ENCODE measurements at places on chromosomes 2 and 18.
A peak's percentile ranks its signal among the peaks of the same experiment; 100 is the strongest.

DNA sequence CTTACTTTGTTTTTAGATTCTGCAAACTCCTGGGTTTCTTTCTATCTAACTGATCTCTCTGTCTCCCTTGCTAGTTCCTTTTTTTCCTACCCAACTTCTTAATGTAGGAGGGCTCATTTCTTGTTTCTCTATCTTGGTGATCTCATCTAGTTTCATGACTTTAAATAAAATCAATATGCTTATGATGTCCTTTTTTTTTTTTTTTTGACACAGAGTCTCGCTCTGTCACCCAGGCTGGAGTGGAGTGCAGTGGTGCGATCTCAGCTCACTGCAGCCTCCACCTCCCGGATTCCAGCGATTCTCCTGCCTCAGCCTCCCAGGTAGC lies 42.2 kb upstream of the IL1RL1 start:
- no peaks in the 10 kb centered on the region for H3K36me3 ChIP-seq
- H3K27ac ChIP-seq, result peak overlapping the region; percentile 18
- no peak overlapping the region for H3K4me3 ChIP-seq
- no peak for DNase-seq
- peaks cover 8% of the 10 kb centered on the region for H3K27me3 ChIP-seq

DNA sequence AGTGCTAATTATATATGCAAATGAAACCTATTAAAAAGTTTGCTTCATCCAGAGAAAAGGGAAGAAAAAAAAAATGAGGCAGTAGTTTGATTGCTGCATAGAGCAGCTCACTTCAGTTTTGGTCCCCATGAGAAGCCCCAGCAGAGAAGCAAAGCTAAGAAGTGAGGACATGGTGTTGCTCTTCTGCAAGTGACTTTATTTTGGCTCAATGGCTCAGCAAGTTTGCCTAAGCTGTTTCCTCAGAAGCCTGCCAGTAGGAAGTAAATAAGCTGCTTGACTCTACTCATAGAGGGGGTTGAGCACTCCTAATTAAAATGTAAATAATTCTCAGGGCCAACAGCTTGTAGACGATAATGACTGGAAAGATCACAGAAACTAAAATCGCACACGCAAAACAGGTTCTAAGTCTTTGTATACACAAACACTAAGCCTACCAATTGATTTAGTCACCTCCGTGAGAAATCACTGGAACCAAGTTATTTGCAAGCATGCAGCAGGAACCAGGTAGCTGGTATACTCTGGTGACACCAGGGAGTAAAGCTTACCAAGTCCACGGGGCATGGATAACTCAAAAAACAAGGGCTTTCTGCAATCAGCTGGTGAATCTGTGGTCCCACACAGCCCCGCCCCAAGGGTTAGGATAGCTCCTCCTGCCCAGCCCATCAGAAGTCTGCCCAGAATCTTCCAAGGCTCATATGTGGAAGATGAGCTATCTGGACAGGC lies 39.7 kb upstream of the NABP1 start:
- DNase-seq, result no peak
- peak overlapping the region; percentile 39 for H3K4me3 ChIP-seq
- H3K27ac ChIP-seq, result peak overlapping the region; percentile 7
- peaks cover 3% of the 10 kb centered on the region for H3K36me3 ChIP-seq
- peaks cover 35% of the 10 kb centered on the region for H3K4me1 ChIP-seq

DNA sequence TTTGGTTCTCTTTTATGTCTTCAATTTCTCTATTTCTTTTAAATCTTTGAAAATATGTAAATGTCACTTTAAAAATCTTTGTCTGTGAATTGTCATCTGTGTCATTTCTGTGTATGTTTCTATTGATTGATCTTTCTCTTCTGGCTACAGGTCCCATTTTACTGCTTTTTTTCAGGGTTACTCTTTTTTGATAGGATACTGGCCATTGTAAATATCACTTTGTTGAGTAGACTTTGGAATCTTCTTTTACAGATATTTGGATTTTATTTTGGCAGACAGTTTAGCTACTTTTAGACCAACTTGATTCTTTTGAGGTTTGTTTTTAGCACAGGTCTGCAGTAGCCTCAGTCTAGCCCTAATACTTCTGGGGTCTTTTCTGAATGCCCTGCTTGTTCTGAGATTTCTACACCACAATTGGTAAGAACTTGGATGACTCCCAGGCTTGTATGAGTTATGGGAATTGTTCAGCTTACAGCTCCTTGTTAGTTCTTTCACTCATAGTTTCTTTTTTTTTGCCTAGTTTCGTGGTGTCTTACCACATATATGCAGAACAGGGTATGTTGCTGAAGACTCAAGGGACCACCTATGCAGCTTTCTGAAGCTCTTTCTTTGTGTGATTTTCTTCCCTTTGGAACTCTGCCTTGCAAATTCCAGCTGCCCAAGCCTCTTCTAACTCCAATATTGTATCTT lies 122.2 kb downstream of the QPCT start:
- no peak overlapping the region for H3K27ac ChIP-seq
- H3K4me3 ChIP-seq, result no peak overlapping the region
- H3K4me1 ChIP-seq, result peaks cover 13% of the 10 kb centered on the region

GRCh38 chr2:191347881-191348280 lies 102.7 kb downstream of the MYO1B start:
- H3K4me3 ChIP-seq, result no peak overlapping the region
- DNase-seq, result no peak
- H3K36me3 ChIP-seq, result no peaks in the 10 kb centered on the region
- H3K27ac ChIP-seq, result no peak overlapping the region
- H3K4me1 ChIP-seq, result no peaks in the 10 kb centered on the region

GRCh38 chr2:64114912-64115277 lies 29.3 kb downstream of the PELI1 start:
- no peaks in the 10 kb centered on the region for H3K36me3 ChIP-seq
- H3K4me3 ChIP-seq, result no peak overlapping the region
- no peak for DNase-seq
- H3K27me3 ChIP-seq, result no peaks in the 10 kb centered on the region
- peaks cover 37% of the 10 kb centered on the region for H3K4me1 ChIP-seq

DNA sequence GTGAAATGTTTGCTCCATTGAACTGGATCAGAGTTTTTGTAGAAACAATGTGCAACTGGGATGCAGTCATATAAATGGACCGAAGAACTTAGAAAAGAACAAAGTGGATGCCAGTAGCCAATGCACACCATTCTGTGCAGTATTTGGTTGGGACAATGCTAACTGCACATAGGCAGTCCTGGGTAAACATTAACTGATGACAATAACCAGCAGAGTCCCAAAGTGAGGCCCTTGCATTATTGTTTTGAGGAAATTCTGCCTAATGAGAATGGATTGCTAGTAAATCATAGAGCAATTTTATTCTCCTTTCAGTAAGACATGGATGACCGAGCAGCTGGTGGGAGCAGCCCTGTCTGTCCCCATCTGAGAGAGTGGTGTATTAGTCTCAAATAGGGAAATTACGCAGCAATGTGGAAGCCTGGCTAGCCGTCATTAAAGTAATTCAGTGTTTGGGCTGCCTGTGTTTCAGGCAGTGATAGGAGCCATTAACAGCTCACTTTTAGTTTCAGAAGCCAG lies 94.9 kb downstream of the KCTD1 start:
- DNase-seq, result no peak
- no peaks in the 10 kb centered on the region for H3K27me3 ChIP-seq
- H3K4me1 ChIP-seq, result no peaks in the 10 kb centered on the region
- H3K4me3 ChIP-seq, result no peak overlapping the region
- H3K36me3 ChIP-seq, result peaks cover 10% of the 10 kb centered on the region

- H3K27ac ChIP-seq, result no peak overlapping the region
- no peak overlapping the region for H3K4me3 ChIP-seq
- no peaks in the 10 kb centered on the region for H3K4me1 ChIP-seq
- H3K36me3 ChIP-seq, result no peaks in the 10 kb centered on the region
- no peak for DNase-seq
Observed at GRCh38 chr2:229408356-229408755, 137.3 kb upstream of the PID1 start.

DNA sequence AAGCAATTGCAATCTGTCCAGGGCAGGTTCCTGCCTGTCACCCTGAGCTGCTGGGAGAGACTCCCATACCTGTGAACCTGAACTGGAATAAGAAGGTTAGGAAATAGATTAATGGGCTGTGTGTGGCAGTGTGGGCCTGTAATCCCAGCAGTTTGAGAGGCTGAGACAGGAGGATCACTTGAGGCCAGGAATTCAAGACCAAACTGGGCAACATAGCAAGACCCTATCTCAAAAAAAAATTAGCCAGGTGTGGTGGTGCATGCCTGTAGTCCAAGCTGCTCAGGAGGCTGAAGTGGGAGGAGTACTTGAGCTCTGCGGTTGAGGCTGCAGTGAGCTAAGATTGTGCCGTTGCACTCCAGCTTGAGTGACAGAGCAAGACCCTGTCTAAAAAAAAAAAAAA lies 127.7 kb upstream of the DSEL start:
- no peak overlapping the region for H3K4me3 ChIP-seq
- no peak overlapping the region for H3K27ac ChIP-seq
- no peak for DNase-seq
- no peaks in the 10 kb centered on the region for H3K36me3 ChIP-seq
- no peaks in the 10 kb centered on the region for H3K4me1 ChIP-seq

DNA sequence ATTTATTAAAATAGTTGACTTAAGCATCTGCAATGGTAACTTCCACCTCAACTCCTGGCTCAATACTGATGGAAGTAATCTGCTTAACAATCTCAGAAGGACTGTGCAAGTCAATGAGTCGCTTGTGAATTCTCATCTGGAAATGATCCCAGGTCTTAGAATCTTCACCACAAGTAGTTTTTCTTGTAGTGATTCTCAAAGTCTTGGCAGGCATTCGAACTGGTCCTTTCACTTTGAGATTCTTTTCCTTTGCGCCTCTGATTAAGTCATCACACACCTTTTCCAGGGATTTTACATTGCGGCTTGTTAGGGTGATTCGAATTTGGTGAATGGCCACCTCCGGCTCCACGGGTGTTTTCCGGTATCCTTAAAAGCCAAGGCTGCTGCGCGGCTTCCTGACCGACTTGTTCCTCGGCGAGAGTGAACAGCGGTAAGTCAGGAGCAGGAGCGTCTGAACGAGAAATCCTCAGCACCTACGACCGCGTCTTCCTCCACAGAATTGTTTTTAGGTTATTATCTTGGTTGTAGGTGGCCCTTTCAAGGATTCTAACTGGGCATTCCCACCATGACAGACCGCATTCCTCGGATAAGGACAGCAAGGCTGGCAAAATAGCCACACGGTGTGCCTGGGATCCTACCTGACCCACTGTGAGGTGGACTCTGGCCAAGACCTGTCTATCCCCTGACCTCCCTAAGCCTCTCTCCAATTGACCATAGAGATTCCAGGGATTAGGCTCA lies 23.8 kb upstream of the SLC20A1 start:
- peak overlapping the region; percentile 29 for H3K4me3 ChIP-seq
- H3K36me3 ChIP-seq, result peaks cover 2% of the 10 kb centered on the region
- H3K27me3 ChIP-seq, result peaks cover 6% of the 10 kb centered on the region
- peak overlapping the region; percentile 40 for H3K27ac ChIP-seq
- no peak for DNase-seq
- peaks cover 56% of the 10 kb centered on the region for H3K4me1 ChIP-seq

GRCh38 chr2:14615760-14616159 lies 16.8 kb upstream of the LRATD1 start:
- no peak overlapping the region for H3K4me3 ChIP-seq
- no peaks in the 10 kb centered on the region for H3K36me3 ChIP-seq
- DNase-seq, result no peak
- no peak overlapping the region for H3K27ac ChIP-seq

DNA sequence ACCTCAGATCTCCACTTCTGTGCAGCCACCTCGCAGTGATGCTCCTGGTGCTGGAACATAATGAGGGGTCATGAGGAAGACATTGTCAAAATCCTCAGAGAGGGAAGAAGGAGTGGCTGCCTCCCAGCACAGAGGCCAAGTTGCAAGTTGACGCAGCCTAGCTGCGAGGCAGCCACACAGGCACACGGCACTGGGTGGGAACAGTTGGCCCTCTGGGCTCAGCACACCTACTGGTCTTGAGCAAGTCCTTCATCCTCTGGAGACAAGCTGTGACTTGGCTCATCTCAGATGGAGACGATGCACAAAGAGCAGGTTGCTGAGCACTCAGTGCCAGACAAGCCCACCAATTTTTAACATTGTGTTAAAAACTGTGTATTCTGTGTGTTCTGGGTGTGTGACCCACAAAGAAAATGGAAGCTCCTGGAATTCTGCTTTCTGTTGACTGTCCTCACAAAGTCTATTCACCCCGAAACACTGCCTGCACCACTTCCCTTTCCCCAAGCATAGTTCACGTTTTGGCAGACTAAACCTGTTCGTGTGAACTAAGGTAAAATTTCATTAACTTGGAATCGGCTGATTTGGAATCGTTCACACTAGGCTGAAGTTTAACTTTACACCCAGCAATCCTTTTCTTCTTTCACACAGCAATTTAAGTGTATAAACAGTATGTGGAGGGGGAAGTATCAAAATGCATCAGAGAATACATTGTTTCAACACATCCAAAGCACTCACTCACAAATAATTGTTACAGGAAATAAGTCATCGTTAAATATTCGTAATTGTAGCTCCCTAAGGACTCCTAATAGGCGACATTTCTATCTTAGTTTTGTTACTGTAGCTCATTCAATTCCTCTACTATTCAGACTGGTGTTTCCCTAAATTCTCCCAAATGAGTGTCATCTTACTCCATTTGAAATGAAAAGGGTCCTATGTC lies 266.6 kb upstream of the ID2 start:
- peaks cover 2% of the 10 kb centered on the region for H3K27me3 ChIP-seq
- no peak for DNase-seq
- H3K4me3 ChIP-seq, result no peak overlapping the region
- H3K4me1 ChIP-seq, result peaks cover 82% of the 10 kb centered on the region
- peak overlapping the region; percentile 32 for H3K27ac ChIP-seq

- H3K4me3 ChIP-seq, result no peak overlapping the region
- H3K27ac ChIP-seq, result no peak overlapping the region
- no peaks in the 10 kb centered on the region for H3K36me3 ChIP-seq
- H3K4me1 ChIP-seq, result no peaks in the 10 kb centered on the region
- no peak for DNase-seq
Observed at GRCh38 chr2:180647221-180647620, 333.2 kb upstream of the UBE2E3 start.

GRCh38 chr18:39660141-39660540 lies 2094.5 kb upstream of the CELF4 start:
- no peak overlapping the region for H3K27ac ChIP-seq
- no peaks in the 10 kb centered on the region for H3K36me3 ChIP-seq
- H3K4me1 ChIP-seq, result no peaks in the 10 kb centered on the region
- DNase-seq, result no peak
- H3K27me3 ChIP-seq, result peaks cover 1% of the 10 kb centered on the region
